AG04450 (cell line): ENCODE measurements at places on chromosomes 4 and X. TPM values are rescaled to one million over a fixed set of nuclear protein-coding genes. Genes with fewer than 3 reads are reported as not detected.

Gene TEX13B
- not detected in 2 replicates for polyA plus RNA-seq

Gene CT55
- polyA plus RNA-seq = not detected in 2 replicates

Gene ADH1A
- polyA plus RNA-seq = not detected in 2 replicates

Gene SPON2
- 132 and 190 TPM in 2 replicates for polyA plus RNA-seq

Gene TFDP3
- not detected in 2 replicates for polyA plus RNA-seq

Gene SPANXA1
- not detected in 2 replicates for polyA plus RNA-seq

Gene RGN
- 1.7 and 2.1 TPM in 2 replicates for polyA plus RNA-seq

DNA sequence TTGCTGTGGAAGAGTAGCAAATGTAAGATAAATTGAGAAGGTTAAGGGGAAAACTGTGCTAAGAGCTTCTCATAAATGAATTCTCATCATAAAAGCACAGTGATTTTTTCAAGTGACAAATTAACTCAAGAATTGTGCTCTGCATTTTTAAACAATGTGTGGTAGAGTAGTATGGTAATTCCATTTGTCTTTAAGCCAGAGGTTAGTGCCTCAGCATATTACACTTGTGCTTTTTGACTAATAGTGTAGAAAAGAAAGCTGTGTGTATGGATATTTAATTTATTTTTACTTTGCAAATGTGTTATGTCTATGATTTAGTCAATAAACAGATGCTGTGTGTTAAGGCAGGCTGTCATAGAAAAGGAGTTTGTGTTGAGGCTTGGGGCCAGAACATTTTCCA is 61.0 kb downstream of the FHIP1A start:
- no peak for DNase-seq

DNA sequence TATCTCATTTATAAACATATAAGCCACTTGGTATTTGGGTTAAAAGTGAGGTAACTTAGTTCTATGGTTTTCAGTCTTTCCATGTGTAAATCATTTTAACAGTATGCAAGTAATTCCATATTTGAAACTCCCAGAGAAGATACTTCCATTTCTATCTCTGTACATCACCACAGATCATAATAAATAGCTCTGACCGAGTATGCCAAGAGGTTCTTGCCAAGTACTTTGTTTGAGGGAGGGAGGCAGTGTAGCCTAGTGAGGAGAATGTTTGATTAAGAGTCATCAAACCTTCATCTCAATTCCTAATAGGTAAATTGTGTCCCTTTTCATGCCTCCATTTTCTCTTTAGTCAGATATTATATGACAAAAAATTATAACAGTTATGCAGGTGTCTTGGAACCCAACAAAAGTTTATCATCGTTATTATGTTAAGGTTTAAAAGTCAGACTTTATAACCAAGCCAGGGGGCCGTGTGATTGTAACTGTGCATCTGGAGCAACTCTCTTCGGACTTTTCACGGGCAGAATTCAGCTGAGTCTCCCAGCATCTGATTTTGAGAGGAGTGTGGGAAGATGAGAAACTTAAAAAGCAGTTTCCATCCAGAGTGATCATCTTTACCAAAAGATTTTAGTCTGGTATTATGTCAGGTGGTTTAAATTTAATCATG is 123.8 kb downstream of the ANK2 start:
- no peak for DNase-seq

- DNase-seq = no peak
Measured at GRCh38 chr4:39889226-39889625, 88.5 kb downstream of the PDS5A start.

DNA sequence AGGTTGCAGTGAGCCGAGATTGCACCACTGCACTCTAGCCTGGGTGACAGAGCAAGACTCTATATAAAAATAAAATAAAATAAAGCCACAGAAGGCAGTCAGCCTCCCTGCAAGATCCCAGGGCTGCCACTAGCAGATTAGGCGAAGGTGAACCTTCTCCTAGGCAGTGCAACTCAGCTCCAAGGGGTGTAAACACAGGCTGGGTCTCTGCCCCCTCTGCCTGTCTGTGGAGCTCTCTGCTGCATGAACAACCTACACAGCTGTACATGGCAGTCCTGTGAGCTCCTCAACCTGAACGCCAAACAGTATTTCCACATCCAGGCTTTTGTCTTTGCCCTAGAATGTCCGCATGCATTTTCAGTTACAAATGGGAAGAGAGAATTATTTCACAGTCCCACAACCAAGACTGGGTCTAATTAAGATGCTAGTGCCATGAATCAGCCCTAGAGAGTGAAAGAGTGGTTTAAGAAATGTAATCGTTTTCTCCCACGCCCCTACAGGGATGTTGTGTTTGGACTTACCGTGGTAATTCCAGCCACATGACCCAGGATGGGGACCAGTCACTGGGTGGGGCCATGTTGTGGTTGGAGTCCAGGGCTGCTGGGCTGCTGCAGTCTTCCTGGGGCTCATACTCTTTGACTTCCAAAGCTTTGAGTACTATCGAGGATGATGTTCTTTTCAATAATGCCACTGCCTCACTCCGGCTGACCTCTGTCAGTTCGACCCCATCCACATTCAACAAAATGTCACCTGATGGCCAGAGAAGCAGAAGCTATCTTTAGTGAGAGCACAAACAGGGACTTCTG is 99.0 kb downstream of the FIP1L1 start:
- DNase-seq = peak; percentile 95

DNA sequence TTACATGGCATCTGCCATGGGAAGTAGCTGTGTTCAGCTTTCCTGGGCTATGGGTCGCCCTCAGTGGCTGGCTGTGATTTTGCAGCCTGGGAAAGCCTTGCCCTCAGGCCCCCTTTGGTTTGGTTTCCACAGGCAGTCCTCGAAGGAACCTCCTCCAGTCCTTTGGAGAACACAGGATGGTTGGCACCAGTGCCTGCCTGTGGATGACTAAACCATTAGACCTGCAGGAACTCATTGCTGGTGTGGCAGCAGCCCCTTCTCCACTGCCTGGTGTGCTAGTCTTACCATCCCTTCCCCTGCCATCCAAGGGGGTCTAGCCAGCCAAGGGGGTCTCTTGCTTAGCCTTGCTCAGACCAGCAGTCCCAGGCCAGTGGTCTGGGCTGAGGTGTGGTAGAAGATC is 71.4 kb upstream of the PJA1 start:
- DNase-seq = no peak

- no peak for DNase-seq
Measured at GRCh38 chr4:20432088-20432487, 180.4 kb downstream of the SLIT2 start.

GRCh38 chrX:143664302-143664701 is 28.4 kb upstream of the SLITRK4 start:
- no peak for DNase-seq

DNA sequence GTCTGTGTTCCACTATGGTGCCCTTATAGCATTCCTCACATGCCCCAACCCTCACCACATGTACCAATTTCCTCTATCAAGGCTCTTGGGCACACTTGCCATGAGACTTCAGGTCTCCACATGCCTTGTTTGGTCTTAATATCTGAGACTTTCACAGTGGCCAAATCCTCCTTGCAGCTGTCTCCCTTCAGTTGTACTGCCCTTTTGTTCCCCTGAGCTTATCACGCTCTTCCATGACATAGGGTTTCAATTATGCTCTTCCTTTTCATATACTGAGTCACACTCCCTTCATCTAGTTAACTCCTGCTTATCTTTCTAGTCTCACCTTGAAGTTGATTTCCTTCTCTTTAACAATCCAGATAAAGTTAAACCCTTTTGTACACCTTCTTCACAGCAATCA is 212.9 kb downstream of the PDHA2 start:
- no peak for DNase-seq

GRCh38 chrX:153736871-153737441 is 12.3 kb downstream of the ABCD1 start:
- no peak for DNase-seq

- DNase-seq = no peak
Measured at GRCh38 chr4:54632537-54632936, 25.2 kb upstream of the KIT start.

GRCh38 chr4:85399270-85399669 is 75.7 kb upstream of the ARHGAP24 start:
- no peak for DNase-seq
